ENCODE measurements at places on chromosomes 4 and X.
A peak's percentile ranks its signal among the peaks of the same experiment; 100 is the strongest.

DNA sequence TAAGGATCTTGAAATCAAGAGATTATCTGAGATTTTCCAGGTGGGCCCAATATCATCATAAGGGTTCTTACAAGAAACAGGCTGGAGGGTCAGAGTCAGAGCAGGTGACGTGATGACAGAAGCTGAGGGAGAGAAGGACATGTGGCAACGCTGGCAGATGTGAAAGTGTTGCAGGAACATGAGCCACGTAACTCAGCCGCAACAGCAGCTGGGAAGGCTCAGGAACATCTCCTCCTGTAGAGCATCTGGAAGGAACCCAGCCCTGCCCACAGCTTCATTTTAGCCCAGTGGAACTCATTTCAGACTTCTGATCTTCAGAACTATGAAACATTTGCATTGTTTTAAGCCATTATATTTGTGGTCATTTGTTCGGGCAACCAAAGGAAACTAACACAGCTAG lies 156.3 kb upstream of the VEGFC start:
- DNase-seq, result peak; percentile 45

GRCh38 chrX:110172215-110172614 lies 145.7 kb downstream of the AMMECR1 start:
- no peak for DNase-seq

DNA sequence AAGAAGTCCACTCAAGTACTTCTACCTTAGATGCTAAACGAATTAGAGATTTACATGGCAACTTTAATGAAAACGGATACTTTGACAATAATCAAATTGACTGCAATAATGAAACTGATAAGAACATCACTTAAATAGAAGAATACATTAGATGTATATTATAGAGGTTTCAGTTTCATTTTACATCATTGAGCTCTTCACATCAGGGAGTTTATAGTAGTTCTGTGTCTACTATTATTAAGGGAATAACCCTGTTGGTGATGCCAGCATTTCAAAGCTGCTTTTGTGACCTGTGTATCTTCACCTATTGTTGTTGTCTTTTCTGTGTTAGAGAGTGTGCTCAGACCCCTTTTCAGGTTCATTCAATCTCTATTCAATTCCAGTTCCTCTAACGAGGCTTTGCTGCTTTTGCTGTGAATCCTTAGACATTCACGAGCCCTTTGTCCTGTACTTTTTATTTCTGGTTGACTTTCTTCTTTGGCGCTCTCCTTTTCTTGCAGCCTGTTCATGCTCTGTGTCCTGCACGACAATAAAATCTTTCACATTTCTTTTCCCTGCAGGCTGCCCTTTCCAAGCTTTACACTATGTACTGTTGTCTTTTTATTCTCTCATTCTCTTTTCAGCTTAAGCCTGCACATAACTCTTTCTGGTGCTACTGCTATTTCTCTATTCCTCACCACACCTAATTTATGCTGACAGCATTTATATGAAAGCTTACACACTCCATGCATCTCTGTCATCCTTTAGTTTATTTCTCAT lies 232.1 kb downstream of the CPE start:
- DNase-seq, result no peak

- DNase-seq, result no peak
Measured at GRCh38 chr4:27685091-27685490, 824.5 kb downstream of the STIM2 start.

DNA sequence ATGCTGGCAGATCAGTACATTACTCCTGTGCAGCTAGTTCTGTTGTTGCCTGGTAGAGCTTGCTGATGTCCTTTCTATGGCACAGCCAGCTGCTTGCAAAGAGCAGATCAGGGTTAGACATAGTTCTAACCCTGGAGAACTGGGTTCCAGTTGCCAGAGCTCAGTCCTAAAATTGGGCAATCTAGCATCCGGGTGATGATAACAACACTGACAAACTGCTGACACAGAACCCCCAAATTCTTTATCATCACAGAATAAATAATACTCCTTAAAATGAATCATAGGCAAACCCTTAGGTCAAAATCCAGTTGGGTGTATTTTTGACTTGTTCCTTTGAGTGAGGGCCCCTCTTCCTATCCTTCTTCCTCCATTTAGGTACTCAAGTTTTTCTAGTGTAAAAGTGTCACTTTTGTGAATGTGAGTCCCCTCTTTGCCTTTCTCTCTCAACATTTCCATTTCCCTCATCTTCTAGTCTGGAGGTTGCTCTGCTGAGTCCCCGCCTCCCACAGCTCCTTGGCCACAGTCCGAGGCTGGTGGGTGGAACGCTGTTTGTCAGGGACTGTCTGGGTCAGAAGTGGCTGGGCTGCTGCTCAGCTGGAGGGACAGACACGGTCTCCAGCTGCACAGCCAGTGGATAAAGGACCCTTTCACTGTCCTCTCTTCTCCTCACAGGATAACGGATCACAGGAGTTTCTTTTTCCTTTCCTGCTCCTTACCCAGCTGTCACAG lies 93.6 kb upstream of the RASGEF1B start:
- DNase-seq, result peak; percentile 91

GRCh38 chr4:183721207-183722081 lies 62.4 kb downstream of the TRAPPC11 start:
- DNase-seq, result peak; percentile 85

DNA sequence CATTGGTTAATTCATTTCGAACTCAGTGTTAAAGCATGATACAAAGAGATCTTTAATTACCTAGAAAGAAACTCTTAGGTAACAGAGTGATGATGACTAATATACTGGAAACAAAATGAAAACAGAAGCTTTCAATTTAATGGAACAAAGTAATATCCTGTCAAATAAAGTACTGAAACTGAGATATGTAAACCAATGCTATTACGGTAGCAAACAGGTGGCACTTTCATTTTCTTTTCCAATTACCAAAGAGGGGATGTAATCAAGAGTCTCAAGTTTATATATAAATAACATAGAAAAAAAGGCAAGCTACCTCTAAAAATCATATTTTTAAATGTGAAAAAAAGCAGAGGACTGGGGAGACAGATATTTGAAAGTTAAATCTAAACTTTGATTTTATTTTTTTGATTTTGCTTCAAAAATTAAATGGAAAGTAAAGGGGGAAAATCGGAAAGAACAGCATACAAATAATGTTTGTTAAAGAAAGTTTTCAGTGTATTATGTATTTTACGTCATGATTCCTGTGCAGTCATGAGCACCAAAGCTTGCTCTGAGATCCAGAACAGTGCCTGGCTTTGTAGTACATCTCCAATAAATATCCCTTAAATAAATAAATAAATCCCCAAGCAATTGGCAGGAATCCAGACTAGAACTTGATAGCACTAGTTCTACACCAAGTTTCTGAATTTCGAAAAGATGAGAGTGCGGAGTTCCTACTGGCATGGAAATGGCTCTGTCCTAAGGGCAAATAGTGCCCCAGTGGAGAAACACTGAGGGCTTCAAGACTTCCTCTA lies 25.0 kb upstream of the RAPGEF2 start:
- no peak for DNase-seq

- DNase-seq, result no peak
Measured at GRCh38 chrX:27671234-27671633, 81.1 kb downstream of the DCAF8L2 start.

DNA sequence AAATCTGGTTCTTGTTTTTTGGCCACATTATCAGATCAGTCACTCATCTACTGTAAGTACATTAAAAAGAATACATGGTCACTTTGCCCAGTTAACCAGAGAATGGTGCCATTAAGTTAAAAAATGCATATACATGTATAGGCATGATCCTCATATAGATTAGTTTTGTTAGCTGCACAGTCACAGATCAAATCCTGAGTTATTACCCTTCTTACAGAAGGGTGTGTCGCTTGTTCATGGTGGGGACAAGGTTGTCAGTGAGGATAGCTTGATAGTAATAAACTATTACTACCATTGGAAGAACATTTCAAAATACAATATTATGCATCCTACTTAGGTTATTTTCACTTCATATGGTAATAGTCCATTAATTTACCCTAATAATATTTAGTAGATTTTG lies 48.5 kb downstream of the GALNT7 start:
- DNase-seq, result no peak

DNA sequence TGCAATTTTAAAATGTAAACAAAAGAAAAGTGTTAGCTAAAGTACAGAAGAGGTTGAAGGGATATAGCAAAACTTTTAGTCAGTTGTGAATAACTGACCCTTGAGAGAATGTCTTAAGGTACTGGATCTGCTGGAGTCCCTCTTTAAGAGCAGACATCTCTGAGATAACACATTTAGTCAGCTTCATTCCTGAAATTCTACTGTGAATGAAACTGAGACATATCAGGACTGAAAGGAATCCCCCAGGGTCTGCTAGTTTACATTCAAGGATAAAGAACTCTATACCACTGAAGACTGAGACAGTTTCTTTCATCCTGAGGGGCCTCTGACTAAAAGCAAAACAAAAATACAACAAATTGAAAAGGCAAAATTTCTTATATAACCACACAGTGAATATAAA lies 54.4 kb downstream of the PGRMC1 start:
- DNase-seq, result no peak
